ENCODE measurements at places on chromosomes 5 and 9.

- no peak overlapping the region for H3K27ac ChIP-seq
- H3K4me1 ChIP-seq = no peaks in the 10 kb centered on the region
- peak; percentile 39 for DNase-seq
- no peaks in the 10 kb centered on the region for H3K36me3 ChIP-seq
- no peaks in the 10 kb centered on the region for H3K27me3 ChIP-seq
- no peak overlapping the region for H3K4me3 ChIP-seq
These were observed 4.7 kb upstream of the TEX53 start for GRCh38 chr9:114662081-114662989.

DNA sequence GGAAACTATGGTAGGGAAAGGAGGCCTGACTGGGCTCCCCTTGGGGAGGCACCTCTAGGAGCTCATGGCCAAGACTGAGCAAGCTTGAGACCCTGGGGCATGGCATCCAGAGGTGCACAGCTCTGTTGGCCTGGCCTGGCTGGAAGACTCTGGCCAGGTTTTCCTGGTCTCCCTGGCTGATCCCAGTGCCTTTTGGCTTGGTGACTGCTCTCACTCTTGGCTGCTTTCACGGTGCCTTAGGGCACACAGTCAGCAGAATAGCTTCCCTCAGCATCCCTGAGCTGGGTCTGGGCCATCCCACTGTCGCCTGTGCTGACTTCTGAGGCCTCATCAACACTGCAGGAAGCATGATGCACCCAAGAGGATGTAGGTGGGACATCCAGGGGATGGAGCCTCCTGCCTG is 13.4 kb upstream of the DELE1 start:
- H3K4me3 ChIP-seq = no peak overlapping the region
- peaks cover 14% of the 10 kb centered on the region for H3K27me3 ChIP-seq
- no peak for DNase-seq
- peaks cover 8% of the 10 kb centered on the region for H3K4me1 ChIP-seq
- H3K36me3 ChIP-seq = no peaks in the 10 kb centered on the region
- no peak overlapping the region for H3K27ac ChIP-seq

DNA sequence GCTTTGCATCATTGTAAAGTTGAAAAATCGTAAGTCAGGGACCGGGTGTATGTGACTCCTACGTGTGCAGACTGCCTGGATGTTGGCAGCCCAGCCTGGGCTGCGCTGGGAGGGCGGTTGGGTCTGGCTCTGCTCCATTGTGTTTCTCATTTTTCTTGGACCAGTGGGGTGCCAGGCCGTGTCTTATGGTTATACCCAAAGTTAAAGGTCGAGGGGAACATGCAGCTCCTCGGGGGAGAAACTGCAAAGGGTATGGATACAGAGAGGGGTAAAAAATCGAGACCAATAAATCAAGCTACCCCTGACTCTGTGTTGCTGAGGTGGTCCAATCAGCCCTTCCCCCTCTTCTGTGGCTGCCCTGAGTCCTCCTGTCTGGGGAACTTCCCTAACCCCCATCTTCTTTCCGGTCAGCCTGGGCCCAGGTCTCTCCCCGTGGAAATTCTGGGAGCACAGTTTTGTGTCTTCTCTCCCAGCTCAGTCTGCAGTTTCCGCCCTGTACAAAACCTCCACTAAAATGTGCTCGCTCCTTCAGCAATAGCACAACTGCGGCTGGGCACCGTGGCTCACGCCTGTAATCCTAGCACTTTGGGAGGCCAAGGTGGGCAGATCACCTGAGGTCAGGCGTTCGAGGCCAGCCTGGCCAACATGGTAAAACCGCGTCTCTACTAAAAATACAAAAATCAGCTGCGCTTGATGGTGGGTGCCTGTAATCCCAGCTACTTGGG is 34.1 kb upstream of the UNC5A start:
- no peak overlapping the region for H3K4me3 ChIP-seq
- no peaks in the 10 kb centered on the region for H3K36me3 ChIP-seq
- H3K4me1 ChIP-seq = no peaks in the 10 kb centered on the region
- no peak overlapping the region for H3K27ac ChIP-seq

DNA sequence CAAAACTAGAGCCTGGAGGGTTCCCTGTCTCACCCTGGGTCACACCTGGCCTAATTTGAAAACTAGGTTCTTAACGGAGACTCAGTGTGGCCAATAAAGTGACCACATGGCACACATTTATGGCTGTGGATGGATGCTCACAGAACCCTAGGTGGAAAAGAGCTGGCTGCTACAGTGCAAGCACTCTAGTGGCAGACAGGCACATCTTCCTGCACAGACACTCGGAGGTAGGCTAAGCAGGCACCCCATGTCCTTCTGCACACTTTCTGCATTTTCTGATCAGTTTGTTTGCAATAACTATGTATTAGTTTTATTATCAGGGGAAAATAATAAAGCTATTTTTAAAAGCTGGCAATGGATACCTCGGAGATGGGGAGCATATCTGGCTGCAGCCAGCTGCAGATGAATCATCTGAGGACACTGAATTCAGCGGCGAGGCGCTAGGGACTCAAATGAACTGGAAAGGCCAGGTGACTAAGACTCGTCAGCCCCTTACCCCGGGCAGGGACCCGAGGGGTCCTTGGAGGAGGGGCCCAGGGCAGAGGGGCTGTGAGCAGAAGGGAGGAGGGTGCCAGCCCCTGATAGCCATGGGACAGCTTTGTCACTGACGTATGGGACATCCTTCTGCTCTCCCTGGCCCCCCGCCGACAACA is 96.2 kb downstream of the OLFM1 start:
- H3K4me3 ChIP-seq = no peak overlapping the region
- H3K36me3 ChIP-seq = no peaks in the 10 kb centered on the region
- no peaks in the 10 kb centered on the region for H3K27me3 ChIP-seq
- no peaks in the 10 kb centered on the region for H3K4me1 ChIP-seq

GRCh38 chr5:21212026-21212425 is 1224.0 kb upstream of the CDH18 start:
- DNase-seq = no peak
- no peaks in the 10 kb centered on the region for H3K4me1 ChIP-seq
- no peak overlapping the region for H3K27ac ChIP-seq
- H3K4me3 ChIP-seq = no peak overlapping the region
- H3K36me3 ChIP-seq = no peaks in the 10 kb centered on the region

DNA sequence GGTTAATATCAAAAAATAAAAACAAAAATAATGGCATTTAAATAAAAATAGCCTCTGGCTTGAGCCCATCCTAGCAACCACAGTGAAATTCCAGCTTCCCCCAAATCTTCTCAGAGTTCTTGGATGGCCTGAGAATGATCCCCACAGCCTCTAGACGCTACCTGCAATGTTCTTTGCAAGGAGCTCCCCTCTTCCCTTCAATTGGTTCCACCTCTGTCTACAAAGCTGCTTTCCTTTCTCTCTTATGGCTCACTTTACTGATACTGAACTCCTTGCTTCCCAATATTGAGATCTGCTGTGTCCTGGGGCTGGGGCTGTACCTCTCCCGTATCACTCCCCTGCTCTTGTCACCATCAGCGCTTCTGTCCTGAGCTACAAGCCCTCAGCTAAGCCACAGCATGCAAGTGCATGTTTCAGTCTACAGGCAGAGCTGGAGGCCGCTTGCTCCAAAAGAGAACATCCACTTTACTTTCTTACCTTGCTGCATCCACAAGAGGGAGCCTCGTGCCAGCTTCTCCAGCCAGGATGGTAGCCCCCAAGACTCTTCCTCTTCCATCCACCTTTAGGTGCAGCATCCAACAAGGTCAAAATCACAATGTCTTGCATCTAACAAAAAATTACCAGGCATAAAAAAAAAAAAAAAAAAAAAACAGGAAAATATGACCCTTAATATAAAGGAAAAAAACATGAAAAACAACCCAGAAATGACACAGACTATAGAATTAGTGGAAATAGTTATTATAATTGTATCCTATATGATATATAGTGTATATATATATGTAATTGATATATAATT is 57.4 kb upstream of the PRSS3 start:
- no peak overlapping the region for H3K4me3 ChIP-seq
- no peaks in the 10 kb centered on the region for H3K4me1 ChIP-seq
- H3K36me3 ChIP-seq = no peaks in the 10 kb centered on the region
- no peaks in the 10 kb centered on the region for H3K27me3 ChIP-seq

GRCh38 chr5:138241688-138242571 is 28.8 kb upstream of the CDC23 start:
- H3K27ac ChIP-seq = no peak overlapping the region
- no peak for DNase-seq
- peaks cover 21% of the 10 kb centered on the region for H3K27me3 ChIP-seq
- H3K4me1 ChIP-seq = peaks cover 7% of the 10 kb centered on the region
- H3K4me3 ChIP-seq = peak overlapping the region; percentile 35
- no peaks in the 10 kb centered on the region for H3K36me3 ChIP-seq
